ENCODE measurements at places on chromosomes 6 and 20. TPM values are rescaled to one million over a fixed set of nuclear protein-coding genes. Genes with fewer than 3 reads are reported as not detected.

The EFCAB8 gene
- total RNA-seq, result 0.28 TPM

The AVP gene
- not detected for total RNA-seq

The C6orf52 gene
- total RNA-seq, result not detected

The WFDC2 gene
- 5.0 TPM for total RNA-seq

The GRIK2 gene
- 0.22 TPM for total RNA-seq

Measured in SJCRH30 (cell line).